Islet precursor cell (in vitro differentiated cells): ENCODE measurements at places on chromosomes 6 and 20.

DNA sequence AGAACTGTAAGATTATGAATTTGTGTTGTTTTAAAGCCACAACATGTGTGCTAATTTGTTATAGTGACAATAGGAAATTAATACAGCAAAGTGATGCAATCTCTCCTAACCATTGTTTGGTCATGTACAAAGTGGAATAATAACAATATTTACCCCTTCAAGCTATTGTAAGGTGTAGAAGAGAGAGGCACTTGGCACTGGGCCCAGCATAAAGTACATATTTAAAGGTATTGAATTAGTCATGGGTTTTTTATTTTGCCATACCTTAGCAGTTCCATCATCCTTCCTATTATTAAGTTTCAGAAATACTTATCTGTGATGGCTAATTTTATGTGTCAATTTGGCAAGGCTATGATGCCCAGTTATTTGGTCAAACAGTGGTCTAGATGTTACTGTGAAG, 322.4 kb upstream of the TSHZ2 start:
- no peak for DNase-seq

DNA sequence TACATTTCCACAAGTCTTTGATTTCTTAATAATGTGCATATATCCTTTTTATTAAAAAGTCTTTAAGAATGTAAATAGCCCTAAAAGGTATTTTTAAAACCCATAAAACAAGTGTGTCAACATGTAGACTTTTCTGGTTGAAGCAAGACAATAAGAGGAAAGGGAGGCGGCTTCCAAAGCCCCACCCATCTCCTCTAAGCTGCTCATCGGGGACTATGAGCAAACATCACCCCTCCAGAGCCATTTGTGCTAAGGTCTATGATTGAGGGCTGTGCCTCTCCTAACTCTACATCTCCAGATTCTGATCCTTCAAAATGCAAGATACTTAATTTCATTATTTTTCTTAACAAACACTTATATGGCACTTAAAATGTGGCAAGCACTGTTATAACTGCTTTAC, 2.5 kb upstream of the NAA20 start:
- no peak for DNase-seq

DNA sequence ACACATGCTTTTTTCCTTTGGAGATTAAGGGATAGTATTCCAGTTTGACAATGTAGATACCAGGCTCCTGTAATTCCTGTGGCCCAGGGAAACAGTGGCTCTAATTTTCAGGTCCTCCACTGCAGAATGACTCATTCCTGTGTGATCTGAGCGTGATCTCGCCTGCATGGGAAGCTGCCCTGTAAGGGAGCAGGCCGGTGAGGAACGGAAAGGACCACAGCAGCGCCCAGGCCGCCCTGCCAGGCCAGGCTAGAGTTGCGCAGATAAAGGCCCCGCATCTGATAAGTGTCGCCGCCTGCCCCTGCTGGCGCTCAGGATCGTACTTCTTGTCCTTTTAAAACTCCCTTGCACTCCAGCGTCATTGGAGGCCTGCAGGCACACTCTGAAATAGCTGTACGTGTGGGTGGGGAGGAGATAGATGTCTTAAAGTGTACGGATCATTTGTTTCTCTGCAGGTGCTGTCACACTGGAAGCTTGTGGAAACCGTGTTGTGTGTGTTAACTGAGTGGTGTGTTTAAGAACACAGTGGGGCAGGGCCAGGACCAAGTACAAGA, 60.7 kb downstream of the SYNJ2 start:
- peak; percentile 95 for DNase-seq

DNA sequence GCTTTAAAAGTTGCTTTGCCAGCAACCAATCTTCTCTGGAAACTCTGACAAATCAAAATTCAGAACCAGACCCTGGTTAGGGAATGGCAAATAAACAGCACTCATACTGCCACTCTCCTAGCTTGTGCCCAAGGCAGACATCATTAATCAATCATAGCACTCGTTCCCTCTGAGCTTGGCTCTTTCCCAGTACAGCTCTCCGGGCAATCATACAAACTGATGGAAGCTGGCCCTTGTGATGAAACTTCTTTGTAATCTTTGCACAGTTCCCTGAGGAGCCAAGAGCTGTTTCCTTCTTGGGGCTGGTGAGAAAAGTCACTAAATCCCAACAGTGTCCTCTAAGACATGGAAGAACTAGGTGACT, 34.7 kb downstream of the KIAA1755 start:
- DNase-seq = no peak

DNA sequence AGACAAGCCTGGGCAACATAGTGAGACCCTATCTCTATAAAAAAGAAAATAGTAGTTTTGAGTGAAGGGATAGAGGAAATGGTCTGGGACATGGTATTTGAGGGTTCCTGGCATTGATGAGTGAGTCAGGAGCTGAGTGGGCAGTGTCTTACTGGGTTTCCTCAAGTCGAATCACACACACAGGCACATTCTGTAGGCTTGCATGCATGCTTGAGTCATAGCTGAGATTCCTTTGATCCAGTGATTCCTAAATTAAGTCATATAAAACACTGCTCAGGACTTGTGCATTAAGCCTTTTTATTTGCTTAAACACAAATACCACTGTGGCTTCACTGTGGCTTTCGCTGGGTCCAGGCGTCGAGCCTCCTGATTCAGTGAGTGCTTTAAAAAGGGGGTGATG, 71.8 kb upstream of the TMEM181 start:
- DNase-seq = peak; percentile 63

- DNase-seq = no peak
Observed at GRCh38 chr6:106117579-106117978, 31.4 kb downstream of the PRDM1 start.

GRCh38 chr20:32484225-32484957, 100.7 kb downstream of the NOL4L start:
- peak; percentile 78 for DNase-seq
